HT1080 (cell line): ENCODE measurements at places on chromosomes 12 and 14. TPM values are rescaled to one million over a fixed set of nuclear protein-coding genes. Genes with fewer than 3 reads are reported as not detected.

Gene CLEC1B
- total RNA-seq = not detected in 2 replicates

Gene MYF5
- total RNA-seq = not detected in 2 replicates

GRCh38 chr12:71749666-71750065 is 5.0 kb upstream of the RAB21 start:
- no peak for DNase-seq

DNA sequence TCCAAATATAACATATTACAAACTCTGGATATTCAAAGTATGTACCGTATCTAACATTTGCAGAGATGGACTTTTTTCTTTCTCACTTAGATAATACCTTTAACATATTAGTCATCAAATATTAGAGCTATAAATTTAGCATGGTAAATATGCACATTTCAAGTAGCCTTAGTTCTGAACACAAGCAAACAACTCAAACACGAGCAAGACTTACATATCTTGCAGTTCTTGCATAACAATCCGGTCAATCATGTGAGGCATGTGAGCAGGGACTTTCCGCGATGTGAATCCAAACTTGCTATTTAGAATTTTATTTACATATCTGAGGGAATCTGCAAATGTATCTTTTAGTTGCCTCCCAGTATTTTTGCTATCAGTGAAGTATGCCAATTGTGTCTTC is 22.1 kb upstream of the SYCP3 start:
- DNase-seq = no peak

DNA sequence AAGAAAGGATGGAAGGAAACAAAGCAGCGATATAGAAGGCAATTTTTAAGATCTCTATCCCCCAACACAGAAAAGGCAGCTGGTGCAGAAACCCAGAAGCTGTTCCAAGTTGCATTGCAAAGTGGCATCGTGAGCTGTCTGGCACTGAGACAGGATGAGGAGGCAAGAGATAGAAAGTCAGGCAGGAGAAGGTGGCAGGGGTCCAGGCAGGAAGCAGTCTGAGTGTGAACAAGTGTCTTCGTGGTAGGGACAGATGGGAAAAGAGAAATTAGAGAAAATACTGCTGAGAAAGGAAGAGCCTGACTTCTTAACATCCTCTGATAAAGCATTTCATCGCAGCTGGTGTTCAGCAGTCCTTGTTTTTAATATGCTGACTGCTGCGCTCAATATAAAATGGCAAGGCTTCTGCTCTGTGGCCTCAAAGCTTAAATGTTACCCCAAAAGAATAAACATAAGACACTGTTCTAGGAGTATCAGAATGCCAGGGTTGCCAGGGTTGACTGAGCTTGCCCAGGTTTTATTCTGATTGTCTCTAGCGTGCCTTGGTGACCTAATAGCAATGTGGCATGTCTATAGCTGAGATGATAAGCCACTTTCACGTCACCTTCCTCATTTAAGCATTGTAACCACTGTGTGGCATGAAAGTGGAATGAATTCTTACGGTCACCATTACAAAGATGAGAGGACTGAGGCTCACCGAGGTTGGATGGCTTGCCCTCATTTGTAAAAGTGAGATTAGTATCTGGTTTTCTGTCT is 397.6 kb downstream of the NUAK1 start:
- peak; percentile 37 for DNase-seq

Gene SDR9C7
- total RNA-seq = not detected in 2 replicates

Gene PYGL
- total RNA-seq = 105 and 106 TPM in 2 replicates

GRCh38 chr12:20415641-20416040 is 47.3 kb downstream of the PDE3A start:
- no peak for DNase-seq

DNA sequence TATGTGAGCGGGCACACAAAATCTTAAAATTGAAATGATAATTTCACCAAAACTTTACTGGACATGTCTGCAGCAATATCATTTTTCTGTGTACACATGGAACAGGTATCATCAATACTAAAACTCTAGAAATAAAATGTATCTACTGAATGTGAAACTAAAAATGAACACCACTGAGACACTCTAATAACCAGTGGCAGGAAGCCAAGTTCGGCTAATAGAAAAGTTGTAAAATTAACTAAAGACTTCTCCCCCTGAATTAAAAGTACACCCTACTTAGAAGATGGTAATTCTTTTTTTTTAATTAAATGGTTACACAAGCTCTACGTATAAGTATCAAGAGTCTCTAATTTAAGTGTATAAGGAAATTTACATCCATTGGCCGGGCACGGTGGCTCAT is 227.2 kb downstream of the MED13L start:
- DNase-seq = no peak

- no peak for DNase-seq
These were observed 25.4 kb upstream of the ALDH2 start for GRCh38 chr12:111741235-111741812.

DNA sequence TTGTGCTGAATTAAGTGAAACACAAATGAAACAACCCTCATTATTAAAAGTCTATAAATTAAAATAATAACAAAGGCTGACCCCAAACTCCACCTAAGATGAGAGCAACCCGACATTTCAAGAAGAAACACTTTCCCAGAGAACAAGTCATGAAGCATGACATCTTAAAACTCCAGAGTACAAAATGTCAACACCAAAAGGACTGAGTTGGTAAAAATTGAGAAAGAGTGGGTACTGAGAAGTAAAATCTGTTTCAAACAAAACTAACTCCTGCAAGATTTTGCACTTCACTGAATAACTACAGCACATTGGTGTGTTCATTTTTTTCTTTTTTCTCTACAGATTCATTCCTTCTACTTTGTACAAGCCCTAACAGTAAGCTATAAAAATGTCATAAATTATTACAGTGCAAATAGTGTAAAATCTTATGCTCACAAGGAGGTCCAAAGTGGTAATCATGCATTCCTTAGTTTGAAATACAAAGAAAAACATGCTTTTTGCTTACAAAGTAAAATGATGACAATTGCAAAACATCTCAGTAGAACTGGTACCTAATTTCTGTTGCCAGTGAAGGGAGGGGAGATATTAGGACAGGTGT is 31.8 kb downstream of the SLC35F4 start:
- no peak for DNase-seq

Gene TAMALIN
- 0.39 and 1.5 TPM in 2 replicates for total RNA-seq

Gene MORN3
- total RNA-seq = 0.08 and 0.33 TPM in 2 replicates

Gene GPR135
- total RNA-seq = 0.84 and 1.0 TPM in 2 replicates

GRCh38 chr12:9113296-9113986 is 2.3 kb downstream of the A2M start:
- no peak for DNase-seq

GRCh38 chr12:121805171-121806008 is 1.6 kb downstream of the SETD1B start:
- no peak for DNase-seq

DNA sequence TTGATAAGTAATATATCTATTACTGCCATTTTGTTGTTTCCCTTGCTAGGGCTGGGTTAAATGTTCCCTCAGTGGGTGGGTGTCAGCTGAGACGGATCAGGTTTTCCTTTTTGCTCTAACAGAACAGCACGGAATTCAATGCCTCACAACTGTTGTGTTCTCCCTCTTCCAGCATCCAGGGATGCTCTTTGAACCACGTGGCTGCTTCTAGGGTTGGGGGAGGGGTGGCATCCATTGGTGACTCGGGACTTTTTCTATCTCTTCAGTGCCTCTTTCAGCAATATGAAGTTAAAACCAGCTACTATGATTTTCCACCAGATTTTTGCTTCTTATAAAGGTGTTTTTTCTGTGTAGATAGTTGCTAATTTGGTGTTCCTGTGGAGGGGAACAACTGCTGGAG is 884.9 kb upstream of the FOXG1 start:
- DNase-seq = no peak

Gene CDK2
- total RNA-seq = 76.5 and 97.2 TPM in 2 replicates

Gene ARMH4
- 1.5 and 1.9 TPM in 2 replicates for total RNA-seq

- no peak for DNase-seq
These were observed 118.6 kb downstream of the ATXN7L3B start for GRCh38 chr12:74656251-74656650.

- peak; percentile 33 for DNase-seq
These were observed 28.2 kb downstream of the WBP11 start for GRCh38 chr12:14774906-14775635.

GRCh38 chr14:100296106-100296651 is 10.1 kb downstream of the SLC25A29 start:
- DNase-seq = no peak

Gene EID3
- total RNA-seq = 1.4 and 2.1 TPM in 2 replicates

DNA sequence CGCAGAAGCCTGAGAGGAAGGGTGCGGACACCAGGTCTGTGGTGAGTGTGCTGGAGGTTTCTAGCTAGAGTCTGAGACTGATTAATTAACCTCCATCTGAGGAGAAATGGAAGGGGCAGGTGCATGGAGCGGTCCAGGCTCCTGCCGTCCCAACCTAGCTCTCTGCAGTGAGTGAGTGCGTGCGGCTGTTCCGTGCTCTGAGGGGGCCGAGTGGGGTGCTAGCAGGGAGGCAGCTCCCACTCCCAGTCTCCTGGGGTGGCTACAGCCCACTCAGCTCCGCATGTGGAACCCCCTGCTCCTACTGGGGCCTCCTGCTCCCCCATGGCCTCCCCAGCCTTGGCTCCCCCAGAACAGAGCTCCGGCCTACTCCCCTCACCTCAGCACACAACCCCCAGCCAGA is 2.9 kb downstream of the LRTM2 start:
- DNase-seq = no peak

Gene KRT73
- total RNA-seq = not detected in 2 replicates

DNA sequence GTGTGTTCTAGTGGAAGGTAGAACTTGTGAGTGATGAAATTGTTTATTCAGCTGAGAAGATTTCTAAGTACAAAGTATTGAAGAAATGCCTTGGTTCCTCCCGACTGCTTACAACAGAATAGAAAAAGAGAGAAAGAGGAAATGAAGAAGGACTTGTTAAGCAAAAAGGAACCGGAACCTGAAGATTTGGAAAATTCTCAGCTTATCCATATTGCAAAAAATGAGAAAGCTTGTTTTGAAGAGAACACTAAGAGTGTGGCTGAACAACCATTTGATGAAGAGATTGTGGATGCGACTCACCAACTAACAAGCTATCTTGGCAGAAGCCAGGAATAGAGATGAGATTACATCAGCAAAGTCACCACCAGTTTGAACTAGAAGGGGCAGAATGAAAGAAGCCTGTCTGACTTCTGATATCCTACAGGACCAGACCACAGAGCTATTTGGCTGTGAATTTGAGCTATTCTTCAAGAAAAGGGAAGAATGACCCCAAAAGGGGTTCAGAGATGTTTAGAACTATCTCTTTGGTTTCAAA is 15.1 kb downstream of the NDUFA9 start:
- peak; percentile 70 for DNase-seq

Gene PMCH
- total RNA-seq = not detected in 2 replicates

GRCh38 chr12:106228320-106228710 is 19.5 kb downstream of the CKAP4 start:
- no peak for DNase-seq

Gene SLC7A8
- 0.06 and 0.50 TPM in 2 replicates for total RNA-seq

DNA sequence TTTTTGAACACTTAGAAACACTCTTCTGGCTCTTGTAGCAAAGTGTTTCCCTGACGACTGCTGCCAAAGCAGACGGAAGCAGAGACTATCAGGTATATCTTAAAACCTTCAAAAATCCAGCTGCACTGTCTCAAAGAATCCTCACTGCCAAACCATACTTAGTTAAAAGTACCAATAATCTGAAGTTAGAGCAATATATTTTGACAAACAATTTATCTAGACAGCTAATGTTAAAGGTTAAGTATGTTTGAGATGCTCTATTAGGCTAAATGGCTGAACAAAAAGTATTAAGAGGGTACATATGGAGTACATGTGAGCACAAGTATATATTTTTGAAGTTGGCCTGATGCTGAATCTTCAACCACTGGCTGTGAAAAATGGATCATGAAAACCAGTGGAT is 331.9 kb upstream of the DIO2 start:
- no peak for DNase-seq

Gene GLT8D2
- 3.1 and 4.7 TPM in 2 replicates for total RNA-seq

DNA sequence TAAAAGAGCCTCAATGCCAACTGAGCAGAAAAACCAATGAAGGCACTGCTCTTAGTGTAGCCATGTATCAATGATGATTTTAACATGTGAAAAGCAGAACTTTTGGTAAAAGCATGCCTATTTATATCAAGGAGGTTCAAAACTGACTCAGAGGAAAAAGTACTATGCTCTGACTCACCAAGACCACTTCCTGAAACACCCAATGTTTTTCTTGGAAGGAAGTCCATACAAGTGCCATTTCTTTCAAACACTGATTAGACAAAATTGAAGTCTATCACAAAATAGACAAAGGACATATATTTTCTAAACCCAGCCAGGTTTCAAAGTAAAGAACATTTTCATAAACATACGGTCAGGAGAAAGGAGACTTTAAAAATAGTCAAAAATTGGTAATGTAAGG is 88.6 kb downstream of the EPS8 start:
- peak; percentile 93 for DNase-seq

DNA sequence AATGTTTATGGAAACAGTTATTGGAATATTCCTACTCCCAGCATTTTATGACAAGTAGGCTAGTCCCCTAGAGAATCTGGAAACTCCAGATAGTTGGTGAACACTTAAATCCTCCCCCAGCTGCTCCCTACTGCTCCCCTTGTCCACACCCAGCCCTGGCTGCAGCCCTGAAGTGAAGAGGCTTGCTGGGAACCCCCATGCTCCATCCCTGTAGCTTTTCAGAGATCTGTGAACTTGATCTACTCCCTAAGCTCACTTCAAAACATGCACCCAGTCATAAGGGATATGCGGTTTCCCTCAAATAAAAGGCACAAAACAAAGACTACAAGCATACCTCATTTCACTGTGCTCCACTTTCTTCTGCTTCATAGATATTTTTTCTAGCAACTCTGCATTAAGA is 33.2 kb downstream of the EGLN3 start:
- no peak for DNase-seq

GRCh38 chr12:92539976-92540781 is 162.6 kb upstream of the PLEKHG7 start:
- no peak for DNase-seq

DNA sequence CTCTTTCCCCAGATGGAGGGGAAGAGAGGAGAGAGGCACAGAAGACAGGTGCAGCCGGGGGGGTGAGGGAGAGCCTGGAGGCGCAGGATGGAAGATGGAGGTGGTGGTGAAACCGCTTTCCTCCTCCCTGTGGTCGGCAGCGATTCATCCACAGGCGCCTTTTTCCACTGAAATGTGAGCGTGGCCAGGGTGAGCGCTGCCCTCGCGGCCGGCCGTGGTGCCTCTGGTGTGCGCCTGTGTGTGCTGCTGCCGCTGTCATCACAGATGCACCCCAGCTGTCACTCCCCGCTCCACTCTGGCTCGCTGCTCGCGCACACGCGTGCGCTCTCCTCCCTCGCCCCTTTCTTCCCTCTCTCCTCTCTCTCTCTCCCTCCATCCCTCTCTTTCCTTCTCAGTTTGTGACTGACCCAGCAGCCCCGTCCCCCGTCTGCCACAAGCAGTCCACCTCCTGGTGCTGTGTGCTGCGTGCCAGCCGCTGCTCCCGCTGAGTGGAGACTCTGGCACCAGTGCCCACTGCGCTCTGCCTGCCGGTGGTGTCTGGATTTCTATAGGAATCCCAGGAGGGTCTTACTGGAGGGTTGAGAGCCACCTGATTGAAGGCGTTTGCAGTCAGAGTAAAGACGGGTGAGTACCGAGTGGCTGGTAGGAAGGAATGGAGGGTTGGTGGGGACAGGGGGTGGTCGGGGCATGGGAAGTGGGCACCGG is at the start of gene LRTM2:
Gene LRTM2 (plus strand): TSS at position 375 of the 705 bp plus-strand sequence. CDS start 7,584 bp downstream, outside the sequence.
- no peak for DNase-seq
